Aortic smooth muscle cell (primary cell): ENCODE measurements at places on chromosomes 11 and 22. TPM values are rescaled to one million over a fixed set of nuclear protein-coding genes. Genes with fewer than 3 reads are reported as not detected.

The RASGRP2 gene
- total RNA-seq: 0.19 TPM in 1 of 2 replicates, not detected in the other

The MS4A1 gene
- not detected in 2 replicates for total RNA-seq

The TRPC6 gene
- 0.99 and 1.5 TPM in 2 replicates for total RNA-seq

The UBXN1 gene
- total RNA-seq: 134 and 158 TPM in 2 replicates

The PRG3 gene
- not detected in 2 replicates for total RNA-seq

The CARS1 gene
- 49.3 and 54.2 TPM in 2 replicates for total RNA-seq

The ANO1 gene
- total RNA-seq: 3.8 and 16.4 TPM in 2 replicates

The TPBGL gene
- total RNA-seq: not detected in 2 replicates

The MS4A4E gene
- not detected in 2 replicates for total RNA-seq

The NUP160 gene
- 23.9 and 31.0 TPM in 2 replicates for total RNA-seq

The MUC6 gene
- total RNA-seq: not detected in 2 replicates

The PRDM11 gene
- total RNA-seq: 3.8 and 4.0 TPM in 2 replicates

The ARL2 gene
- 95.3 and 110 TPM in 2 replicates for total RNA-seq

The B4GALNT4 gene
- under 0.01 and 0.06 TPM in 2 replicates for total RNA-seq

The NRIP3 gene
- total RNA-seq: 15.2 and 18.0 TPM in 2 replicates

The CD44 gene
- total RNA-seq: 239 and 451 TPM in 2 replicates

The APOBEC3C gene
- total RNA-seq: 8.3 and 12.8 TPM in 2 replicates
